ENCODE measurements at places on chromosomes 1 and 21.

DNA sequence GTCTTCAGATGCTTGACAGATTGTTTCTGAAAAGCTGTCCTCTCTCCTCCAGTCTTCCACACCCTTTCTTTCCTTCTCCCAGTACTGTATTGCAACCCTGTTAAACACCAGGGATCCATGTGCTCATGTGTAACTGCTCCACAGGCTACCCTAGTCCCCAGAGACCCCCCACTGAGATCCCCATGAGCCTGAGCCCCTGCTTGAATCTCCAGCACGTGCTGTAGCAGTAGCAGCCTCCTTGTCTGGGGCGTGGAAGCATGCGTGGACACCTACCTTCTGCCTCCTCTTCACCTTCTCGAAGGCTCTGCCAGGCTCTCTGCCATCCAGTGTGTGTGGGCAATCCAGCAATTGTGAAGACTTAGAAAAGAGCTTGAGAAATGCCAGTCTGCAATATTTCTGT, 25.2 kb downstream of the GPR137B start:
- DNase-seq, result no peak

- no peak for DNase-seq
Observed at GRCh38 chr1:160193832-160194736, 3.7 kb downstream of the CASQ1 start.

- DNase-seq, result no peak
Observed at GRCh38 chr1:157969697-157970485, 23.6 kb upstream of the KIRREL1 start.

GRCh38 chr1:228958121-228958520, 222.8 kb downstream of the RHOU start:
- DNase-seq, result no peak

DNA sequence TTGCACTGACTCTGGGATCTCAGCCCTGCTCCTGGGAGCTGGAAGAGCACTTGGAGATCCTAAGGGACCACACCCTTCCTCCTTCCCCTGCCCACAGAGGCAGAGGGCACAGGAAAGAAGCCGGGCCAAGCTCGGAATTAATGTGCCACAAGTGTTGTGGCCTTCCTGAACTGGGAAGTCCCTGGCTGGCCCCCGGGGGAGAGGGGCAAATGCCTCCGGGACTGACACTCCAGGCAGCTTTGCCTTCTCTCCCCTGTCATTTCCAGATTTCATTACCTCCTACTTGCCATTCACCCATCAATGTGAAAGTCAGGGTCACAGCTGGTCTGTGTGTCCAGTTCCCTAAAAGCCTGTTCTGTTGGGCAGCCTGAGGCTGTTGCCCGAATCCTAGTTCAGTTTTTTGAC, 21.7 kb downstream of the SESN2 start:
- no peak for DNase-seq

- no peak for DNase-seq
Observed at GRCh38 chr1:204835737-204836136, 34.9 kb upstream of the NFASC start.

DNA sequence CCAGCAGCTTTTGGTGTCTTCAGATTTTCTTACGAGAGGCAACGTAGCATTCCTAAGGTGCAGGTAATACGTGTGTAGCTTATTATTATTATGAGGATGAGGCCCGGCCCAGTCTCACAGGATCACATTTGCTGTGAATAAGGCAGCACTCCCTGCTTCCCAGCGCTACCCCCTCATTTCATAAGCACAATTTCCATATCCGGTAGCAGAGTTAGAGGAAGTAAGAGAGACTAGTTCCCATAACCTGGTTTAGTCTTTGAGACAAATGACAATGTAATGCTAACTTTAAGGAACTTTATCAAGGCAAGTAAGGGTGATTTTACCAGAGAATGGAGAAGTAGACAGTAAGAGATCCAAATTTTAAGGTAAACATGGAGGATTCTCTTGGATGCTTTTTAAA, 14.6 kb upstream of the LMO4 start:
- DNase-seq, result no peak

- DNase-seq, result no peak
Observed at GRCh38 chr1:225544924-225545323, 108.0 kb downstream of the ENAH start.

- no peak for DNase-seq
Observed at GRCh38 chr1:185644531-185644930, 89.7 kb upstream of the HMCN1 start.

- no peak for DNase-seq
Observed at GRCh38 chr1:242057745-242058115, 58.8 kb upstream of the MAP1LC3C start.

DNA sequence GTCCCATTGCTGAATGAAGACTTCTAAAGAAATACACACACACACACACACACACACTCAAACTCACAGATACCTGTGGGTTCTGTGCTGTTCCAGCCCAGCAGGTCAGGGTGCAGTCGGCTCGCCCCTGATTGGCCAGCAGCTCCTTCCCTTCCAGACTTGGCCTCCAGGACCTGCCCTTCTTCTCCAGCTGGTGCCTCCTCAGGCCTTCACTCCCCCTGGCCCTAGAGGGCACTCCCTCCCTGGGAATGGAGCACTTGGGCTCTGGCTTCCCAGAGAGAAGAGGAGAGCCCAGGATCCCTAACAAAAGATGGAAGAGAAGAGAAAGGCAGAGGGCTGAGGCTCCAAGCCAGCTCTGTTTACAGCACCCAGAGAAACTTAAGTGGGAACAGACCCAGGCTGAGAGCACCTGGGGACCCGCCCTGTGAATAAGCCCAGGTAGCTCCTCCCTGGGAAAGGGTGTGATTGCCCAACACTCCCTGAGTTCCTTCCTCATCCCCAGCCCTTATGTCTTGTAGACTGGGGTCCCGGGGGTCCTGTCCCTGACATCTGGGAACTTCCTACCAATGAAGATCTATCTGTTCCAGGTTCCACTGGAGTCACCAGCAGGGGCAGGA, at the start of gene PGLYRP3:
Gene PGLYRP3 (minus strand): TSS at position 383 of the 617 bp plus-strand sequence. CDS start 2,287 bp downstream, outside the sequence.
- DNase-seq, result no peak

DNA sequence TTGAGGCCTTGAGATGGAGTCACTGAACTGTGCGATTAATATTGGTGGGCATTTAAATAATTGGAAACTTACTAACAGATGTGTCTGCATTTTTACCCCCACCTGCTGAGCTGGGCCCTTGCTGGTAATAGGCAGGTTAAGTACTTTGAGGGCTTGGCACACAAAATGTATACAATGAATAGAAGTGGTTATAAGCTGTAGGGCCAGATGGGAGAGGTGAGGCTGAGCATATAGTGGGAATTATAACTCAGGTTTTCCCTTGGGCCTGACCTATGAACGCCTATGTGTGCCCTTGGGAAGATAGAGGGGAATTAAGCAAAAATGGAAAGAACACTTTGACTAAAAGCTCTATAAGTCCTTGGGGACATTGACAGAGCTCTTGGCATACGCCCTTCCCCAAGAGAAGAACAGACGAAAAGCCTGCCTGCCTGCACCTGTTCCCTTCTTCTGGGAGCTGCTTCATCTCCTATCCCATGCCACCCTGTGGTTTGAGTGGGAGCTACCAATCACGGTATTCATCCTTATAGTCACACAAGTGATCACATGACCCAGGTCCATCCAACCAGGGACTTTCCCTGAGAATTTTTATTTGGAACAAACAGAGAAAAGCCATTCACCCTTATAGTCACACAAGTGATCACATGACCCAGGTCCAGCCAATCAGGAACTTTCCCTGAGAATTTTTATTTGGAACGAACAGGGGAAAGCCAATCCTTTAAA, 260.7 kb upstream of the CSF3R start:
- DNase-seq, result no peak

- no peak for DNase-seq
Observed at GRCh38 chr1:118578276-118578675, 393.2 kb upstream of the SPAG17 start.

GRCh38 chr1:88736633-88737248, 52.7 kb downstream of the PKN2 start:
- peak; percentile 7 for DNase-seq

GRCh38 chr1:24898152-24898908, 31.7 kb downstream of the RUNX3 start:
- peak; percentile 57 for DNase-seq

DNA sequence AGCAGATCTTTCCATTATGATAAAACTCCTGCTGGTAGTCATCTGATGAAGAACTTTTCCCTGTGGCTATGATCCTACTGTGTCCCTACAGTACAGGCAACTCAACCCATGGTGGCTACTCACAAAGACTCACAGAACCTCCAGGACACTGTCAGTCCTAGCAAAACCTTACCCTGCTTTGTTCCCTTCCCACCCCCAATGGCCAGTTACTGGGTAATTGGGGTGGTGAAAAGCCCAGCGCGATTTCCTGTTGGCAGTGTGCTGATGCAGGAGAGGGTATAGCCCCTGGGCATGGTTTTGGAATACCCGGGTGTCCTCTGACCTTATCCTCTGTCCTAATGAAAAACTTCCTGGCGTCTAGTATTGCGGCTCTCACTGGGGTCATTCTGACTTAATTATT, 533 bp upstream of the RGL1 start:
- no peak for DNase-seq

GRCh38 chr21:41137401-41137800, 30.6 kb upstream of the BACE2 start:
- DNase-seq, result no peak

DNA sequence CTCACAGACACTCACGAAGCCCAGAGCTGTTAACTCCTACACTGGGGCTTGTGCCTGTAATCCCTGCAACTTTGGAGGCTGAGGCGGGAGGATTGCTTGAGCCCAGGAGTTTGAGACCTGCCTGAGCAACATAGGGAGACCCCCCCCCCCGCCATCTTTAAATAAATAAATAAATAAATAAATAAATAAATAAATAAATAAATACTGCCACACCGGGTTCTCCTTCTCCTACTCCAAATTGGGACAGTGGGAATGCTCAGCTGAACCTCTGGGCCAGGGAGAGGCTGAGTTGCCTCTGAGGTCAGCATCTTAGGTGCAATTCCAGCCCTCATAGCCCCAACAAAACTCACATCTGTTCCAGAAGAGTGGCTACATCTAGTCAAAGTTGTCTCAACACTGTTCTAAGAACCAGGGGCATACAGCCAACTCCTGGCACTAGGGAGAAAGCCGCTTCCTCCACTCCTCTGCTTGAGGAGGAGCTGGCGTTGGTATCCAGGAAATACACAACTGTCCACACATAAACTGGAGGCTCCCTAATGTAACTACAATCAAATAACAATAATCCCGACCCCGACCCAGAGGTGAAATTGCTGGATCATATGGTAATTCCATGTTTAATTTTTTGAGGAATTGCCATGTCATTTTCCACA, 27.0 kb downstream of the C1orf216 start:
- DNase-seq, result no peak

DNA sequence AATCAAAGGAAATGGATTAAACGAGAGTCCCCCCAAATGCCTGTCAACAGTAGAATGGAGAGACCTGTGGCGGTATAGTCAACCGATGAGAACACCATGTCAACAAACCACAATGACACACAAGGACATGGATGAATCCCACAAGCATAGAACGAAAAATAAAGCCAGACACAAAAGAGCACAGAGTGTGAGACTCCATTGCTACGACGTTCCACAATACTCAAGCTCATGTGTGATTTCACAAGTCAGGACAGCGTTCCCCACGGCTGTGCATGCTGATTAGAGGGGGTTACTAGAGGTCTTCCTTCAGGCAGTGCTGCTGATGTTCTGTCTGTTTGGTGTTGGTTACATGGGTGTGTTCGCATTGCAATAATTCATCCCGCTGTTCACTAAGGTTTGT, 5.8 kb upstream of the PLA2G2D start:
- no peak for DNase-seq

GRCh38 chr1:23108918-23109533, 59.6 kb downstream of the LUZP1 start:
- no peak for DNase-seq

GRCh38 chr21:43608225-43608624, 51.1 kb downstream of the HSF2BP start:
- no peak for DNase-seq

- DNase-seq, result no peak
Observed at GRCh38 chr21:26769613-26770188, 75.5 kb downstream of the ADAMTS1 start.

- DNase-seq, result no peak
Observed at GRCh38 chr1:50060279-50060678, 36.5 kb upstream of the AGBL4 start.

- no peak for DNase-seq
Observed at GRCh38 chr1:171180670-171181069, 4.4 kb upstream of the FMO2 start.

DNA sequence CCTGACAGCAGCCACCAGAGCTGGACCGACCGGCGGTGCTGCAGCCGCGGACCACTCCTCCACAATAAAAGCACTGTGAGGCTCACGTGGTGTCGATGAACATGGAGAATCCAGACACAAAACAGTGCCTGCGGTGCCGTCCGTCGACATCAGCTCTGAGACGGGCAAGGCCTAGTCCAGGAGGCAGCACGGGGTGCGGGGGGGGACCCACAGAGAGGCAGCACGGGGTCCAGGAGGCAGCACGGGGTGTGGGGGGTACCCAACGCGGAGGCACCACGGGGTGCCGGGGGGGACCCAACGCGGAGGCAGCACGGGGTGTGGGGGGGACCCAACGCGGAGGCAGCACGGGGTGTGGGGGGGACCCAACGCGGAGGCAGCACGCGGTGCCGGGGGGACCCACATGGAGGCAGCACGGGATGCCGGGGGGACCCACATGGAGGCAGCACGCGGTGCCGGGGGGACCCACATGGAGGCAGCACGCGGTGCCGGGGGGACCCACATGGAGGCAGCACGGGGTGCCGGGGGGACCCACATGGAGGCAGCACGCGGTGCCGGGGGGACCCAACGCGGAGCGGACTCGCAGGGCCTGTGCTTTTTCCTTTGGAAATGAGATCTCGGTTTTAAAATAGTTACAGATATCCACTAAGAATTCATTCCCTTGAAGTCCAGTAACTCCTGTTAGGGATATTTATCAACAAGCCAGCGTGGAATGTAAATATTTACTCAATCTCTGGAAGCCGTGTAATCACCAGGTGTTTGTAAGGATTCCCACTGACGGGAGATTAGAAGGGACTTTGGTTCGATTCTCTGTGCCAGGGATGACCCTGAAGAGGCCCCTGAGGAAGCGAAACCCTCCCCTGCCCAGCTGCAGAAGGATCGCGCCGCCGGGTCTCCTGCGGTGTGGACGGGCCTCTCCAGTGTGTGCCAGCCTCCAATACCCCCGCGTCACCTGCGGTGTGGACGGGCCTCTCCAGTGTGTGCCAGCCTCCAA, 52.1 kb downstream of the COL6A1 start:
- no peak for DNase-seq

DNA sequence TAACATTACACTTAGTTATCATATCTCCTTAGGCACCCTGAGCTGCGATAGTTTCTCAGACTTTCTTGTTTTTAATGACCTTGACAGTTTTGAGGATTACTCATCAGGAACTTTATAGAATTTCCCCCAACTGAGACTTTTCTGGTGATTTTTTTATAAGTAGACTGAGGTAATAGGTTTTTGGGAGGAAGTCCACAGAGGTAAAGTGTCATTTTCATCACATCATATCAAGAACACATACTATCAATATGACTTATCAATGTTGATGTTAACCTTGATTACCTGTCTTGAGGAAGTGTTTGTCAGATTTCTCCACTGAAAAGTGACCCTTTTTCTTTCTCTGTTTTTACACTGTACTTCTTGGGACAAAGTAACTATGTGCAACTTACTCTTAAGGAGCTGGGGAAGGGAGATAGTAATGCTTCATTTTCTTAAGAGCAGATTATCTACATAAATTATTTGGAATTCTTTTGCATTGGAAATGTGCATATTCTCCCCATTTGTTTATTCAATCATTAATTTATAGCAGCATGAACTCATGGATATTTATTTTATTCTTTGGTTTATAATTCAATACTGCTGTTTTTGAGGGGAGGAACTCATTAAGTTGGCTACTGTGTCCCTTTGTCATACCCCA, 72.8 kb upstream of the HSD17B7 start:
- no peak for DNase-seq

- DNase-seq, result no peak
Observed at GRCh38 chr1:92461364-92462097, 25.2 kb downstream of the GFI1 start.

- no peak for DNase-seq
Observed at GRCh38 chr1:227891223-227891954, 56.3 kb downstream of the WNT9A start.
